Astrocyte of the spinal cord (primary cell): ENCODE measurements at places on chromosomes 5 and 9.

DNA sequence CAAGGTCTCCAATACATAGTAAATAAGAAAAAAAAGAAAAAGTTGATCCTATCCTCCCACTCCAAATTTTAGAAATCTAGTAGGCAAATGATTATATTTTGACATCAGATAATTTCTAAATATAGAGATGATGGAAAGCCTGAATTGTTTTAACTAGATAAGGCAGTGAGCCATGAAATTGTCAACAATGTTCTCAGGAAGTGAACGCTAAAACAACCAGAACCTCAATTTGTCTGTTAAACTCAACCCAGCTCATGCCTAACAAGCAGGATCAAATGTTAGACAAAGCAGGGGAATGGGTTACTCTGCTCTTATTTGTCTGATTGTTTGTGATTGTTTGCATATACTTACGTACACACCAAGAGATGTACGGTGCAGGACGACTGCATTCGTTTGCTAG lies 49.2 kb downstream of the ESM1 start:
- DNase-seq, result no peak

- DNase-seq, result no peak
These were observed 11.6 kb upstream of the SUSD1 start for GRCh38 chr9:112186695-112187094.

GRCh38 chr5:66967826-66968262 lies 228.8 kb downstream of the CD180 start:
- no peak for DNase-seq

DNA sequence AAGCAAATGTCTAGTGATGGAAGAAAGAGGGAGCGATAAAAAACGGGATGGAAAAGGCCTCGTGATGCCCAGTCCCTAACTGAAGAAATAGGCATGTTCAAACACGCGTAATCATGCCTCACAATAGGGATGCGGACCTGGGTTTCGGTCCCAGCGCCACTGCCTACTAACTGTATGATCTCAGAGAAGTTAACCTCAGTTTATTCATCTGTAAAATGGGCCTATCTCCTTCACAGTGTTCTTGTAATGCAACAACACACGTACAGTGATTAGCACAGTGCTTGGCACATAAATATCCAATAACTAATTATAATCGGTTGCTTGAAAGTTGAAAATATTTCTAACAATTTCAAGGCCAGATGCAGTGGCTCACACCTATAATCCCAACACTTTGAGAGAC lies 181.8 kb downstream of the FANCC start:
- DNase-seq, result no peak

DNA sequence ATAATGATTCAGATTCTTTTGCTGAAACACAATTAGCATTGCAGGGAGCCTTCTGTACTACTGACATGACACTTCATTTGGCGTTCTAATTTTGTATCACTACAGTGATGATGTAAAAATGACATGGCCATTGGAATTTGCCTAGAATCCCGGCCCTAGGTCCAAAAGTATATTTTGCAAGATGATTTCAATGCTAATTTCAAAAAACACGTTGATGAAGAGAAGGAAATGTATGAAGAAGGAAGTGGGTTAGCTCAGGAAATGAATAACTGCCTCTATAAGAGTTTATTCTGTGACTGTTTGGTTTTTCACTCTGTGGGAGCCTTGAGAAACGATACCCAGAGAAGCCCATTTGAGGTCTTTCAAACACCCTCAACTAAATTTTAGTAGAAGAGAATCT lies 59.3 kb downstream of the OSTF1 start:
- DNase-seq, result peak; percentile 51

GRCh38 chr9:136644593-136645351 lies 17.9 kb upstream of the EGFL7 start:
- no peak for DNase-seq

GRCh38 chr5:170436335-170436734 lies 47.2 kb upstream of the KCNMB1 start:
- DNase-seq, result no peak

DNA sequence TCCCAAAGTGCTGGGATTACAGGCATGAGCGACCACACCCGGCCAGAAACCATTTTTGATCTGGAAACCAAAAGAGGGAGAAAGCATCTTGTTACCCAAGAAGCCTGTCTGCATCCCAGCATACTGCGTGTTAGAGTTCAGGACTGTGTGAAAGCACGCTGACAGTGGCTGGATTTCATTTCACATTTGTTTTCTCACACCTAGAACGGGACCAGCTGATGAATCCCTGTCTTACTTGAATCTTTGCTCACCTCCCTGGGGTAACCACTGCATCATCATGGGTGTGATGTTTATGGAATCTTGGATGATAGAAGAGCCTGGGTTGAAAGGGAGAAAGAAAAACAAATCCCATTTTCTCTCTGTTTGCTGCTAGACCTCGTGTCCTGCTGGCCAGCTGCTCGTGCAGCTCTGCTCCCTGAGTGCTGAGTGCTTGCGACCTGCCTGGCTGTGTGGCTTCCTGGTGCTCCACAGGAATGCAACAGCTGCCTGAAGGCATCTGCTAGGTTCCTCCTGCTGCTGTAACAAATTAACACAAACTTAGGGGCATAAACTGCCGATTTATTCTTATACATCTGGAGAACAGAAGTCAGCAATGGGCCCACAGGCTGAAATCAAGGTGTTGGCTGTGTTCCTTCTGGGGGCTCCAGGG lies 378.3 kb upstream of the DAP start:
- DNase-seq, result peak; percentile 35

DNA sequence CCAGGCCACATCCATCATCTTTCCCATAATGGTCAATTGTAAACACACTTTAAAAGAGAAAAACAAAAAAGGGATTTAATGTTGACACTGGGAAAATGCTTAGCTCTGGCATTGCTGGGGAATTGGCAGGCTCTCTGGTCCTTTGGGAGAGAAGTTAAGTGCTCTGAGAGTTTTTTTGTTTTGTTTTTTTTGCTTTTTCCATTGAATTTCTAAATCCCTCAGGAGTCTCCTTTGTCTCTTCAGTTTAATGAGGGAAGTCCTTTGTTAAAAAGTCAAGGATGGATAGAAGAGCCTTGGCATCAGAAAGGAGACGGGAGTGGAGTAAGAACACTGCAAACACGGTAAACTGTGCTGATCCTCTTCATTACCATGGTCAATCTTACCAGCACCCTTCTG lies 7.1 kb upstream of the HAND1 start:
- no peak for DNase-seq

DNA sequence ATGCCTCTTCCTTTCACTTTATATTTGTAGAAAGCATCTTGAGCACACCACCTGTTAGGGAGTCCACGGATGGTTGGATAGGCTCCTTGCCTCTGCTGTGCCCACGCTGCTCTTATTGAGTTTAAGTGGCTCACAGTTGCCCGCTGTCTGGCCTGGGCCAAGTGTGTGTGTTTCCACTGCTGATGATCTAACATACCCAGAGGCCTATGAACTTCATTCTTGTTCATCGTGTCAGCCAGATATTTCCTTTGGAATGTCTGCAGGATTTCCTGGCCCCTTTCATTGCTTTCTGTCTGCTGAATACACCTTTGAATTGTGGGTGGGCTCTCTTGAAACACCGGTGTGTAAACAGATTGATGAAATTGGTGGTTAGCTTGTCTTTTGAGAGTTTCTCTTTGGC lies 46.6 kb downstream of the MVB12B start:
- DNase-seq, result peak; percentile 60

- DNase-seq, result no peak
These were observed 52.5 kb downstream of the NUP214 start for GRCh38 chr9:131177898-131178297.

GRCh38 chr5:93724791-93725190 lies 16.6 kb downstream of the POU5F2 start:
- DNase-seq, result no peak

- no peak for DNase-seq
These were observed 138.7 kb downstream of the YTHDC2 start for GRCh38 chr5:113652161-113652560.

DNA sequence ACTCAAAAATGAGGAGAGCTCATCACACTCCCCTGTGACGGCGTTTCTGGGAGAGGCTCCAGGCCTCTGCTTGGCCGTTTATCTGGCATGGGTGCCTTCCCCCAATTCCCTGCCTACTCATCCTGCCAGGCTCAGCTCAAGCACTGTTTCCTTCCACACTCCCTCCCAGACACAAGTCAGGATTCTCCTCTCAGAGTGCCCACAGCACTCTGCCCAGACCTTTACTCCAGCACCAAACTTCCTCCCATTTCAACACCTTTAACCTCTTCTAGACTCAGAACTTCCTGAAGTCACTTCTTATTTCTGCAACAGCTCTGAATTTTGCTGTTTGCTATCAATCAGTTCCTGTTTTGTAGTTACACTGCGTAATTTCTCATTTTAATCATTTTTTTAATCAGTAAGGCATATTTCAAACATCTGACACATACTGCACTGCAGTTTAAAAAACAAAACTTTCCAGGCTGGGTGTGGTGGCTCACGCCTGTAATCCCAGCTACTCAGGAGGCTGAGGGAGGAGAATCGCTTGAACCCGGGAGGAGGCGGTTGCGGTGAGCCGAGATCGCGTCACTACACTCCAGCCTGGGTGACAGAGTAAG lies 16.0 kb downstream of the TRMO start:
- no peak for DNase-seq

- DNase-seq, result no peak
These were observed 322.5 kb downstream of the CDK5RAP2 start for GRCh38 chr9:120257483-120257882.

- DNase-seq, result no peak
These were observed 46.8 kb downstream of the F2RL2 start for GRCh38 chr5:76576450-76576849.

- DNase-seq, result no peak
These were observed 35.2 kb downstream of the OR2K2 start for GRCh38 chr9:111294691-111295451.

DNA sequence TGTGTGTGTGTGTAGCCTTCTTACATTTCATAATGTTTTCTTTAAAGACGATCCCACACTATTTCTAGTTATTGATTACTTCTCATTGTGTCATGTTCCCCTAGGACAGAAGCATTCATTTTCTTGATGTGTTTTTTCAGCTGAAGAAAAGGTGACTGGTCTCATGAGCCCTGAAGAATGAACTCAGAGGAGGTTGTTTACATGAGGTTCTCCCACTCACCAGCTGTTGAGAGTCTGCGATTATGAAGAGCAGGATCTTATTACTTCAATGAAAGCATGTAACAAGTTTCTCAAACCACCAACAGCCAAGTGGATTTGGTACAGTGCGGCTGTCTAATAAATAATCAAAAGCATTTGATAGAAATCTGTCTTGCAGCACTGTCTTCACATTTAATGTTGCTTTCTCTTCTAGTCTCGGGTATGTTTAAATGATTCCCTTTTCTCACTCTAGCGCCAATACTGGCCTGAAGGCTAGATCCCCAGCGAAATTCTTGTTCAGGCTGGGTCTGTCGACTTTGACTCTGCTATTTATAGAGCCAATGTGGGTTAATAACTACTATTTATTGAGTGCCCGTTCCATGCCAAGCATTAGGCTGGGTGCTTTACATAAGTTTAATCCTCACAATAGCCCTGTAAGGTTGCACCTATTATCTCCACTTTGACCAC lies 9.6 kb upstream of the FSD1L start:
- DNase-seq, result peak; percentile 73

DNA sequence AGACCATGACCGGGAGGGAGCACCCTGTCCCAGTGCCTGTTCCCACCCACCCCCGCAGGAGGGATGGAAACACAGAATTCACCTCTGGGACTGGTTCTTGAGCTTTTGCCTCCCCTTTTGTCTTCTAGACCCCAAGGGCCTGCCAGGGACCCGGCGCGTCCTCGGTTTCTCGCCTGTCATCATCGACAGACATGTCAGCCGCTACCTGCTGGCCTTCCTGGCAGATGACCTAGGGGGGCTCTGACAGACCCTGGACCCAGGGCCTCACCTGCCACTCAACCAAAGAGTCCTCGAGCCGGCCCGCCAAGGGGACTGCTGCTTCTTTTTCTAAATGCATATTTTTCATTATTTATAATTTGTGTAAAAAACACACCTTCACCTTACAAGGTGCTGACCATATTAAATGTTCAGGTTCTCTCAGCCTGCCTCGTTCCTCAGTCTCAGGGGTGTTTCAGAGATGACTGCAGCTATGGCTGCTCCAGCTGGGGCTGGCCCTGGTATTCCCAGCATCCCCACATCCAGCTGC lies 16.9 kb downstream of the CARD19 start:
- no peak for DNase-seq

DNA sequence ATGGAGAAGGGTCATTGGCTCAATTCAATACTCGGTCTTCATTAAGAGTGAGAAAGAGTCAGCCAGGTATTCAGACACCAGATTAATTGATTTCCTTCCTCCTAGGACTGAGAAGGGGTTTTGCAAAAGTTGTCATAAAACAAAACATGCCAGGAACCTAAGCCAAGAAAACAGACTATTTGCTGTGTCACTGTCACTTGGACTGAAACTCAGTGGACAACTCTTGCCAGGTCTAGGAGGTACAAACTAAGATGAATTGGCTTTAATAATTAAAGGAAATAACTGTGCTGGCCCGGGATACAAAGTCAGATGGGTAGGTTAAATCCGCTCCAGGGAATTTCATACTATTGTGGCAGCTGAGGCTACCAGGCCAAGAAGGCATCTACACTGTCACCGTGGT lies 71.1 kb upstream of the TBC1D9B start:
- DNase-seq, result no peak

GRCh38 chr9:127256324-127256723 lies 8.2 kb upstream of the GARNL3 start:
- DNase-seq, result no peak

DNA sequence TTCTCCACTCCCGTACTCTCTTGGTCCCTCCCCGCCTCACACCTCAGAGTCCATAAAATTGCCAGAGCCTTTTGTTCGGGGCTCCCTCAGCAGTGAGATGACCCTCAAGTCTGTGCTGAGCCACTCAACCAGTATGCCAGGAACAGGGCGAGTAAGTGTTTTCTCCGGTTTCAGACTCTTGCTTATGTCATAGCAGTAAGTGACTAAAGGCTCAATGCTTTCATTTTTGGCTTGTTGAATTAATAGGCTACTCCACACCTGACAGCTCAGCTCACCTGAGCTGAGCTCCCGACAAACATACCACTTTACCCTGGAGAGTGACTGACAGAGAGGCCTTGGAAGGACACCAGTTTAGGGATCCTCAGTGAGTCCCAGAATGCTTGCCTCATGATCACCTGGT lies 30.5 kb downstream of the PCSK1 start:
- DNase-seq, result no peak

- DNase-seq, result peak; percentile 20
These were observed 621.2 kb upstream of the CDH6 start for GRCh38 chr5:30572279-30572678.

DNA sequence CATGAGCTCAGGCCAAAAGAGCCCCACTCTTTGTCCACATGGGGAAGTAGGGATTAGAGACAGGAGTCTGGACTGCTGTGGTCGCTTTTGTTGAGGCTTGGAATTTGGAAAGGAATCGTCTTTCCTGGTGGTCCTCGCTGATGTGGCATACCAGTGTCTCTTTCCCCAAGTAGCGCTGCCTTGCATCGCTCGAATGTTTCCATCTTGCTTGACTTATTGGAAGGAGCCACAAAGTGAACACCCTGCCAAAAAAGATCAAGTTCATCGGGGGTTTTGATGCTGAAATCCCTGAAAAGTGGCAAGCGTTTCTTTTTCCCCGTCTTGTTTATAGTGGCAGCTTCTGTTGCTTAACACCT lies 161.3 kb downstream of the MACROH2A1 start:
- DNase-seq, result no peak

- no peak for DNase-seq
These were observed 74.1 kb downstream of the GALNT10 start for GRCh38 chr5:154264549-154265196.

GRCh38 chr9:123662057-123662776 lies 267.7 kb downstream of the DENND1A start:
- DNase-seq, result no peak

- no peak for DNase-seq
These were observed 5.8 kb upstream of the CARNMT1 start for GRCh38 chr9:75033791-75034473.
